Femur (tissue), 1 donor: ENCODE measurements at places on chromosomes 16 and 17.

- DNase-seq, result peak; percentile 77
Observed at GRCh38 chr17:3647769-3648555, 11.4 kb downstream of the CTNS start.

DNA sequence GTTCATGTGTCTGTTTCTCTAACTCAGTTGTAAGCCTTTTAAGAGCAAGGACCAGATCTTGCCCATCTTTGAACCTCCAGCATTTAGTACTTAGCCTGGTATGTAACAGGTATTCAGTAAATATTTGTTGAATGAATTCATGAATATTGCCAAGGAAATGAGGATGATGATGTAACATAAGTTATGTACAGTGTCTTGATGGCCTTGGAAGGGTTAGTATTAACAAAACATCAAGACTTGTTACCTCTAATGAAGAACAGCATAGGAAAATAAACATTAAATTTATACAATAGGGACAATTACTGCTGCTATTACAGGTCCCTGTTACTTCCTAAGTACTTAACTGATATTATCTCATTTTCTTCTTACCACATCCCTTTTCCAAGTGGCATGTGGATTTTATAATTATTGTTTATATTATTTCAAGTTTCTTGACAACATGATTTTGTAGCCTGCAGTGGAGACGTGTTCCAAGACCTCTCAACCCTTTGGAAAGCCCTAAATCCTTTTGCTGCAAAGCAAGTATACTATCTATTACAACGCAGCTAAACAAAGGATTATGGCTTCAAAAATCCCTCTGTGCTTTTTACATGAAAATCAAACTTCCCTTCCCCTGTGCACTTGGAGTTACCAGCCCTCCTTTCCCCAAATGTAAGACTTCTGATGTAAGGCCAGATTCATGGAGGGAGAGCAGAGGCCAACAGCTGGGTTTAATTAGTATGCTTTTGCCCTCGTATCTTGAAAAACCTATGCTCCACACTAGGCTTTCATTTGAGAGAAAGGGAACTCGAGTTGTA is 77.4 kb upstream of the SMIM36 start:
- DNase-seq, result no peak

- peak; percentile 33 for DNase-seq
Observed at GRCh38 chr16:88792668-88793250, 7.7 kb upstream of the PIEZO1 start.

DNA sequence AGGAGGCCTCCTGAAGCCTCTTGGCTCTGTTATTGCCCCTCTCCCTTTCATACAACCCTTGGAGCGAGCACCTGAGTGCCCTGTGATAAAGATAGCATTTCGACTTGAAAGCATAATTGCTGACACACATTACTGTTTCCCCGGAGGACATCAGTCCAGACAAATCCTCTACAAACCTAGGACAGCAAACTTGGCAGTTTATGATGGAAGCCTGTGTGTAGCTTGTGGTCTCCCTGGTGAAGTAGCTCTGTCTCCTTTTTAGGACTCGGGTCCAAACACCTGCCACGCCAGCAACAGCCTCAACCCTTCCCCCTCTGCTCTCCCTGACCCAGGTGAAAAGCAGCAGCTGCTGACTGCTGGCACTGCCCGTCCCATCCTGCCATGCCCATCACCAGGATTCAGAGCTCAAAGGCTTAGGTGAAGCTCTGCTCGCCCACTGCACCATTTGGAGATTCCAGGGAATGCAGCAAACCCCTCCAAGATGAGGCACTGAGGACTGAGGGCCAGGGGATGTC is 55.9 kb downstream of the IRX6 start:
- no peak for DNase-seq

- peak; percentile 79 for DNase-seq
Observed at GRCh38 chr17:74368341-74369081, 1.2 kb downstream of the GPR142 start.

GRCh38 chr16:1691956-1692355 is 13.9 kb downstream of the JPT2 start:
- no peak for DNase-seq

DNA sequence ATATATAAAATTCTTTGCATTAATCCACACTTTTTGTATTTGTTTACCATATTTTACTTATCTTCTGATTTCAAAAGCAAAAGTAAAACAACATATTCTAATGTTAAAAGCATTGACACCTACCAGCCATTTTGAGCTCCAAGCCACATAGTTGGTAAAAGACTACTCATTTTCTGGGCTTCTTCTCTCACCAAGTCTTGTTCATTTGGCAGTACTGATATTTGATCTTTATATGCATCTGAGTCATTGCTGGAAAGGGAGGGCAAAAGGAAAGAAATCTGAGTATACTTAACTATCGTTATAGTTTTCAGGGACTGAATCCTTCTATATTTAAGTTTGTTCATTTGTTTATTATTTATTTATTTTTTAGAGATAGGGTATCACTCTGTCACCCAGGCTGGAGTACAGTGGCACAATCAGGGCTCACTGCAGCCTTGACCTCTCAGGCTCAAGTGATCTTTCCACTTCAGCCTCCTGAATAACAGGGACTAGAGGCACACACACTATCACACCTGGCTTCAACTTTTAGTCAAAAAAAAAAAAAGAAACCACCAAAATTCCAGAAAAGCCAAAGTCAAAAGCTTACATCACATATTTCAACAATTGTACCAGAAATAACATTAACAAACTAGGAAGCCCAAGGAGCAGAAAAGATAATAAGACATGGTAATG is 121.0 kb upstream of the TOB1 start:
- no peak for DNase-seq

DNA sequence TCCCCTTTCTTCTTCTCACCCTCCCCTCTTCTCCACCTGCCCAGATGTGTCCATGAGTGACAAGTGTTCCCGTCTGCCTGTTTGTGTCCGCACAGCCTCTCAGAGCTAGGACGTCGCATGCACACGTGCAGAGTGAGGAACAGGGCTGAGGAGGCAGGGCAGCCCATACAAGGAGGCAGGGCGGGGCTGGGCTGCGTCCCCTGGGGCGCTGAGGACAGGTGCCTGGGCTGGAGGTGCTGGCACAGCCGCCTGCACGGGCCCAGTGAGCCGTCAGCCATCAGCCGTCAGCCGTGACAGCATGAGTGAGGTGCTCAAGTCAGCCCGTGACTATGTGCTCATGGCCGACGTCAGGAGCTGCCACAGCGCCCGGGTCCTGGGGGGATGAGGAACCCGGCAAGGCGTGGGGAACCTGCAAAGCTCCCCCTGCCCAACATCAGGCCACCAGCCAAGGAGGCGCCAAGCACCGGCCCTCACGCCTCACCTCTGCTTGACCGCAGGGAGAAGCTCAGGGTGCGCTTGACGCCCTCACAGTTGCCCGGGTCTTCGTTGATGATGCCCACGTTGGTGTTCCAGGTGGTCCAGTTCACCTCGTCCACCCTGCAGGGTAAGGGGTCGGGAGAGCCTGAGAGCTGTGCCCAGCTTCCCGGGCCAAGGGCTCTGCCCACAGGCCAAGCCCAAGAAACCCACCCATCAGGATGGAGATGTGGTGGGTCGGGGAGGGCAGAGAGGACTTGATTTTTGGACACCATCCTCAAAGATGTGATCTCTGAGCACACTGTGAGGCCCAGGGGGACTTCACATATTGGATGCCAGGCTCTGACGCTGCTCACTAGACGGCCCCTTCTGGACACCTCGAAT is 13.7 kb upstream of the TRPV3 start:
- DNase-seq, result no peak

DNA sequence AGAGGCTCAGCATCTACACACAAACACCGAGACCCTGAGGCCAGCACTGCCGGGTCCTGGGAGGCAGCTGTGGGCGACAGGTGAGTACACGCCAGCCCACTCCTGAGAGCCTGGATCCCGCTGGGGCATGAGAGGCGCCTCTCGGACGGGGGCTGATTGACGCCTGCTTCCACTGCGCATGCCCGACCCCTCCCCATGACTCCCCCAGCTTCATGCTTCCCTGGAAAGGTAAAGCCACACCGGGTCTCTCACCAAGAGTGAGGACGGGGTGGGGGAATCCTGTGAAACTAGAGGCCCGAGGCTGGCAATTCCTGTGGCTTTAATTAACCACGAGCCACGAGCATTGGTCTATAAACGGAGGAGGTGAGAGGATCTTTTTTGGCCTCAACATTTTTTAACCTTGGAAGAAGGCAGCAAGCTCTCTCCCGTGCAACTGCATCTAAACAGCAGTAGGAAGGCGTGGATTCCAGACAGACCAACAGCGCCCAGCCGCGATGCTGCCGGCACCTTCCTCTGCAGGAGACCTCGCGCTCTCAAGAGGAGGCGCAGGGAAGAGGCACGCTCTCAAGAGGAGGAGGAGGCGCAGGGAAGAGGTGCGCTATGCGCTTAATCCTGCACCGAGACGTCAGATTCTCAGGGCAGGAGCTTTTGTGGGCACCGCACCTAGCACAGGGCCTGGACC is 71.8 kb upstream of the METRNL start:
- DNase-seq, result no peak

DNA sequence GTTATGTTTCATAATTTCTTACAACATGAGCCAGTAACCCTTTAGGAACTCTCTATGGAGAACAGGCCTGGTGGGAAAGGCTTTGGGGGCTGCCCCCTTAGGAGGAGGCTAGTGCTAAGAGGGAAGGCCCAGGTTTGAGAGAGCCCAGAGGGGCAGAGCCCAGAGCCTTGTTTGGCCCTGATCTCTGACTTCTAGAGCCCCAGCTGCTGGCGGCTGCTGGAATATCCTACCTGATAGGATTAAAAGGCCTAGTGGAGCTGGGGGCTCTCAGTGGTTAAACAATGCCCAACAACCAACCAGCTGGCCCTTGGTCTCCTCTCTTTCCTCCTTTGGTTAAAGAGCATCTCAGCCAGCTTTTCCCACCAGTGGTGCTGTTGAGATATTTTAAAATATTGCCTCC is 54.1 kb downstream of the IGF2BP1 start:
- DNase-seq, result no peak

GRCh38 chr16:71201054-71201453 is 29.5 kb downstream of the HYDIN start:
- no peak for DNase-seq

DNA sequence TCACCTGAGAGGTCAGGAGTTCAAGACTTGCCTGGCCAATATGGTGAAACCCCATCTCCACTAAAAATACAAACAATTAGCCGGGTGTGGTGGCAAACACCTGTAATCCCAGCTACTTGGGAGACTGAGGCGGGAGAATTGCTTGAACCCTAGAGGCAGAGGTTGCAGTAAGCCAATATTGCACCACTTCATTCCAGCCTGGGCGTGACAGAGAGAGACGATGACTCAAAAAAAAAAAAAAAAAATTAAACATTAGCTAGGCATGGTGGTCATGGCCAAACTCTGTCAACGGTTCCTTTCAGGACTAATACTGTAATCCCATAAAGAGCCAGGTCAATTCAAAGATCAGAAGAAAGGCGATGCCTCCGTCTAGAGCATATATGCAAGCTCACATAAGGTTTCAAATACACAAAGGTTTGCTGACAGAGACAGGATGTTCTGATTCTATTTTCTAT is 2.4 kb downstream of the RNF157 start:
- no peak for DNase-seq

DNA sequence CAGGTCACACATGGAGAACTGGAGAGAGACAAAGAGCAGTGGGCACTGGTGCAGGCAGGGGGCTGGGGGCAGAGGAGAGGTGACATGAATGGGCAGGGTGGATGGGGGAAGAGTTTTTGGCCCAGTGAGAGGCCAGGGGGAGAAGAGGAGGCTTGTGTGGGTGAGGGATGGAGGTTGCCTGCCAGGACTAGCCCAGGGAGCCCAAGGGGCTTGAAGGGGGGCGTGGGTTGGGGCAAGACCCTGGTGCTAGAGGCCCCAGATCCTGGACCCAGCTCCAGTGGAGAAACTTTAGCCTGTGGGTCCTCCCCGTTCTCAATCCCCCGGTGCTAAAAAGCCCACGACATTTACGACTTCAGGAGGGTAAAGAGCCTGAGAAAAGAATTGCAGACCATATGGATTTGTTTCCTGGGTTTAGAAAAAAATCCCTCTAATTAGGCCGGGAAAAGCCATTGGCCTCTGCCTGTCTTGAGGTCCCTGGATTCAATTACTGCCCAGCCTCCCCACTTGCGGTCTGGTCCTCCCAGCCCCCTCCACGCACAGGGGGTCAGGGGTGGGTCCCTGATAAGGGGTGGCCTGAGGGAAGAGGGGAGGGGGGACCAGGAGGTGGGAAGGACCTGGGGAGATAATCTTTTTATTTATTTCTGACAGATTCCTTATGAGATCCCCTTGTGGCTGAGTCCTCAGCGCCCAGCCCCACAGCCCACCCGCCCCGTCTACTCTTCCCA is 33.0 kb downstream of the NGFR start:
- peak; percentile 36 for DNase-seq

DNA sequence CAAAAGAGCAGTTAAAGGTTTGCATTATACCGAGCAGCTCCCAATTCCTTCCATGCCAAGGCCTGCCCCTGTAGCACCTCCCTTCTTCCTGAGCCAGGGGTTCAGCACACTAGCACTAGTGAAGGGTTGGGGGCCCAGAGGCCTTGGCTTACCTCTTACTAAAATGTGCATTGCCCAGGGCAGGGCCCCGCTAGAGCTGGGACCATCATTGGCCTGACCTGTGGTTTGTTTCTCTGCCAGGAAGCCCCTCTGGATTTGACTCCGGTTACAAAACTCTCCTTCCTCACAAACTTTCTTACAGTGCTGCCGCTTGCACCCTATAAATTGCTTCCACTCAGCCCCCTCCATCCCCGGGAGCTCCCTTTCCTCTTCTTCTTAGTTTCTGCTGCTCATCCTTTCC is 33.8 kb downstream of the MPRIP start:
- no peak for DNase-seq

GRCh38 chr17:42760652-42761581 is at the start of gene RAMP2:
RAMP2 (plus strand) TSS chr17:42761227; CDS start chr17:42761262, 35 bp downstream.
- peak; percentile 55 for DNase-seq

GRCh38 chr16:22320572-22321339 is 23.5 kb downstream of the POLR3E start:
- no peak for DNase-seq

GRCh38 chr17:79339321-79339720 is 264.7 kb downstream of the ENGASE start:
- no peak for DNase-seq

DNA sequence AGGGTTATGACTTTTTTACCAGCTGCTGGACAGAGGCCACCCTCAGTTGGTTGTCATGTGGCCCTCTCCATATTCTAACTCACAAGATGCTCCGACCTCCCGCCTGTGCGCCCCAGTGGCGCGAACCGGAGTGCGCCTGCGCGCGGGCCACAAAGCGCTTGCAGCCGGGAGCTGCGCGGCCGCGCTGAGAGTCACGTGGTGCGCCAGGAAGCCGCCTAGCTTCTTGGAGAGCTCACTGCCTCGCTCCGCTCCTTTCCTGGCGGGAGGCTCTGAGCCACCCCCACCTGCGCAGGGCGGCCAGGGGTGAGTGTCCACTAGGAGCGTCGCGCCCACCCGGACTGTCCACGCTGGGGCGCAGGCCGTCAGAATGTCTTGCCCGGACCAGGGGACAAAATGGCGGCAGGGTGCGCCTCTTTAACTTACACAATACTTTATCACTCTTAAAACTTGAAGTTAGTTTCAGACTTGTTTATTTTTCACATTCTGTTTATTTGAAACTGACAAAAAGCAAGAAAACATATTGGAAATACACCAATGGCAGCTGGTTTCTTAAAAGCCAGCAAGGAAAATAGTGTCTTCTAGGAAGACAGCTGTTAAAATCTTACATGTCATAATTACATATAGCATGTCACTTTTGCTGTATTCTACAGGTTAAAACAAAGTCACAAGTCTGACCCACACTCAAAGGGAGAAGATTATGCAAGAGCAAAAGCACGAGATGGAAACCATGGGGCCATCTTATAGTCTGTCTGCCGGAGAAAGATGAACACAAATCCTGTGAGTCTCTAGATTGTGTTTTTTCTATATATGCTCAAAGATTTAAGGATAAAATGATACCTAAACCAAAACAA is 357.9 kb downstream of the CNTNAP4 start:
- DNase-seq, result no peak
